ENCODE measurements at places on chromosomes 6 and 20.

GRCh38 chr20:49248301-49248700 lies 29.1 kb downstream of the DDX27 start:
- DNase-seq, result no peak

GRCh38 chr6:25192590-25193459 lies 86.3 kb upstream of the CARMIL1 start:
- no peak for DNase-seq

- DNase-seq, result no peak
Observed at GRCh38 chr6:783966-784735, 91.2 kb upstream of the EXOC2 start.

DNA sequence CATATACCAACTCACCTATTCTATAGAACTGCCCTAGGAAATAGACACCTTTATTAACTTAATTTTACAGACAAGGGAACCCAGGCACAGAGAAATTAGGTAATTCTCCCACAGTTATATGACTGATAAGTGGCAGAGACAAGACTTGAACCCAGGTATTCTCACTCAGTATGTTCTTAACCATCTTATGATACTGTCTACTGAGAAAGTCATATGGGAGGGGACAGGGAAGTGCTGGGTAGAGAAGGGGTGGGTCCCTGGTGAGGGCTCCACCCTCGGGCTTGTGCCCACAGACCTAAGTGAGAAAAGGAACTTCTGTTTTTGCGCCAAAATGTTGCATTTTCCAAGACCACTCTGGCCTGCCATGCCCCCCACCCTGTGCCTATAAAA lies 123.5 kb downstream of the RNF144B start:
- DNase-seq, result no peak

- DNase-seq, result no peak
Observed at GRCh38 chr6:109894181-109894580, 83.9 kb upstream of the GPR6 start.

DNA sequence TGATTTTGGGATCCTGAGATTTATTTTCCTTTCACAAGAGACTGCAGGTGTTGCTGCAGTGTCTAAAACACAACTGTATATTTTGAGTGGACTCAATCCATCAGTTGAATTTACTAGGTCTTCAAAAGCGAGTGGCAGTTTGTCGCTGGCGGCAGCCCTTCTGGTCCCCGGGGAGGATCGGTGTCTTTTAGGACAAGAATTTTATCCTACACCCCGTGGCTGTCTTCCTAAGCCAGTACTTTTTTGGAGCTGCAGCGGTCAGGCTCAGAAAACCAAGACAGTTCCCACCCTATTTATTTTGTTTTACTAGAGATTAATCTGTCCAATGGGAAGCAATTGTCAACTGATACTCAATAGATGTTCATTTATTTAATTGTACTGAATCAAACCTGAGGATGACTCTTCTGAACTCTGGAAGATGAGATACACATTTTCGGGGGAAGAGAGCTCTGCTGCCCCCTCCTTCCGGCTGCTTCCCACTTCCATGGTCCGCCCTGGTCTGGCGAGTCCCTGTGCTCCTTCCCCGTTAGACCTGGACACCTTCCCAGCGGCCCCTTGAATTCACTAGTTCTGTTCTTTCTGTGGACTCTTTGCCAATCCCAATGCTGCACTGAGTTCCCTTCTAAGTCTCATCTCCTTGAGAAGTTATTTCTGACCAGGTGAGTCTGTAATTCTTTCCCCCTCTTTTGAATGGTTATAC lies 90.6 kb downstream of the ERMARD start:
- DNase-seq, result no peak

GRCh38 chr6:37409501-37409900 lies 23.5 kb upstream of the CMTR1 start:
- DNase-seq, result no peak

DNA sequence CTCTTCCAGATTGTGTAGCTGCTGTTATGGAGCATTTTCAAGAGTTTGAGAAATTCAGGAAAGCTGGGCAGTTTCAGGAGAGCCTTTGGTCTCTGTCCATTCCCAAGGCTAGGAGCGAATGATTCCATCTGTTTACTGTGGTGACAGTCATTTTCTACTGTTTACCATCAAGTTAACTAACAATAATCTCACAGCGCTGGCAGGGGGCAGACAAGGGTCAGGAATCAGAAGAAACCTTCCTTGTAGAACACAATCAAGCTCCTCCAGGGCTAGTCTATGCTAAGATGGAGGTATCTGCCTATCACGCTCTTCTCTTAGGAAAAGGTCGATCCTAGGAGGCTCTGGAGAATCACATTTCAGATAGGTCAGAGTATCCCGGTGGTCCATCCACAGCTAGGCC lies 293.9 kb downstream of the KIF16B start:
- DNase-seq, result no peak

Data from NCI-H1436 (cell line).